ENCODE measurements at places on chromosomes 4 and X. TPM values are rescaled to one million over a fixed set of nuclear protein-coding genes. Genes with fewer than 3 reads are reported as not detected.

- DNase-seq, result no peak
Measured at GRCh38 chr4:11116940-11117339, 311.8 kb downstream of the HS3ST1 start.

- DNase-seq, result no peak
Measured at GRCh38 chrX:9492901-9493300, 28.0 kb downstream of the TBL1X start.

DNA sequence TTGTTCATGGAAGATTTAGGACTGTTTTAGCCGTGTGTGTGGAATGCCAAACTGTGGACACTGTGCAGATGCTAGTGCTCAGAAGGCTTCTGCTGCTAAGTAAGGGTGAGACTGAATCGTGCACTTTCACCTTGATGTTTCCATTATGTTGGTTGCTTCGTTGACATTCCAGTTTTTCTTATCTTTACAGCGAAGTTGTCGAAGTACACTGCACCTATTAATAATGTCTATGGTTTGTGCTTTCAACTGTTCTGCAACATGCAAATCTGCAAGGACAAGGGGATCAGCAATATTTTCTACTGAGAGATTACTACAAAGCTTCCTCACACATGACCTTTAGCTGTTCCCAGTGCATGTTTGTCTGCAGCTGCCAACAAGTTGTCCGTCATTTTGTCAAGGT lies 67.7 kb downstream of the UGT2A3 start:
- no peak for DNase-seq

- DNase-seq, result no peak
Measured at GRCh38 chrX:38987198-38987651, 186.0 kb downstream of the MID1IP1 start.

- DNase-seq, result no peak
Measured at GRCh38 chrX:69307756-69308155, 142.5 kb upstream of the PJA1 start.

GRCh38 chr4:129852434-129852833 lies 756.5 kb downstream of the C4orf33 start:
- DNase-seq, result no peak

DNA sequence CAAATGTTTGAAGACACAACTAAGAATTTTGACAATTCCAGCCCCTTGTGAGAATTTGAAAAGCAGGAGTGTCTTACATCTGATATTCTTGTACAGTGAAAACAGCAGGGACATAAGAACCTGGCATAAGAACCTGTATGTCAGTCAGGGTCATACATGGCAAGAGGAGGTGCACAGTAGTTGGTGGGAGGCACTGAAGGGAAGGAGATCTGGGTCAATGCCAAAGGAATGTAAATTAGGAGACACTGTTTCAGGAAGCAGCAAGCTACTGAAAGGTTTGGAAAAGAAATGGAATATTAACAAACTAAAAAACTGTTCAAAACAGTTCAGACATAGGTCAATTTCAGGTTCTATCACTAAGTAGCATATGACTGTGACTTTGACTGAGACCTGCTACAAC lies 25.0 kb upstream of the SPP1 start:
- no peak for DNase-seq

DNA sequence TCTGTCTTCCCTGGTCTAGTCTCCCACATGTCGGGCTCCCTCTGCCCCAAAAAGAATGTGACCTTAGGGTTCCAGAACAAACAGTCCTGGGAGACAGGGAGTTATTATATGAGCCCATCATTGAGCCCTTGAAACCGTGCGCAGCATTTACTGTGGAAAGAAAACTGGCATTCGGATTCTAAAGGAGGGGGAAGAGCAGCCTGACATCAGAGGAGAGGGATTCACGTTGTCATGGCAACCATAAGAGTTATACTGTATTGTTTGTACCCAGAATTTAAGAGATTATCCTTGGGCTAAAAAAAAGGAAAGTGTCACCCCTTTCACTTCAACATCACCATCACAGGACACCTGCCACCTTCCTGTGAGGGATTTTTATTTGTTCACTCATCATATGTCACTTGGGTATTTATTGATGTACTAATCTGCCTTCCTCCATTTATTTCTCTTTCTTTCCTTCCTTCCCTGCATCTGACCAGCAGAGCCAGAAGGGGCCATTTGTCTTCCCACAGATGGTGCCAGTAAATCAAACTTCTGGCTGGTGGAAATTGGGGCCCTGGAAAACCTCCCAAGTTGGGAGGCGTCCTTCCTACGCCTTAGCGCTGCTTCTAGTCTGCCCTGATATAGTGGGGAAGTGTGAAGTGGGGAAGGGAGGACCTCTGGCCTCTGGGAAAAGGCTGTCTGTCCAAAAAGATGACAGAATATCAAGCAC lies 64.9 kb upstream of the FRMPD3 start:
- DNase-seq, result no peak

GRCh38 chr4:181670506-181670905 lies 572.7 kb upstream of the TENM3 start:
- no peak for DNase-seq

DNA sequence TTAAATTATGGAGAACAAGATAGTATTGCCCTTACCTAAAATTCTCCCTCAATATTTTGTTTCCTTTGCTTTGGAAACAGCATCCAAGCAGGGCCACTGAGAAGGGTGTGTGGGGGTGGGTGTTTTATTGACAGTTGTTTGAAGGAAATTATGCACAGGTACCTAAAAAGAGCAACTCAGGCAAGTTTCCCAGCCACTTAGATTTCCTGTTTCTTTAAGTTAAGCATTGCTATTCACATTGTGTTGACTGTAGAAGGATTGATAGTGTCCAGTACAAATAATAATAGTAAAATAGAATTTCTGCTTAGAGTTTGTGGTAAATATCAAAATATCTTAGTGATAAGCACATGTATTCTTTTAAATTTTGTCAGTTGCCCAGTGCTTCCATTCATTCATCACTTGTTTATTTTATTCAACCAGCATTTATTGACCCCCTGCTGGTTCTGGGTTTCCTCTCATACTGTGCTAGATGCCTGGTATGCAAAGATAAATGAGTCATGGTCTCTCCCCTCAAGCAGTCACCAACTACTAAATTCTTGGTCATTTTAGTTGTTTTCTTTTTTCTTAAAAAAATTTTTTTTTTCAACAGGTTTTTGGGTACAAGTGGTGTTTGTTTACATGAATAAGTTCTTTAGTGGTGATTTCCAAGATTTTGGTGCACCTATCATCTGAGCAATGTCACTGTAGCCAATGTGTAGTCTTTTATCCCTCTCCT lies 50.0 kb downstream of the GALNT7 start:
- no peak for DNase-seq

DNA sequence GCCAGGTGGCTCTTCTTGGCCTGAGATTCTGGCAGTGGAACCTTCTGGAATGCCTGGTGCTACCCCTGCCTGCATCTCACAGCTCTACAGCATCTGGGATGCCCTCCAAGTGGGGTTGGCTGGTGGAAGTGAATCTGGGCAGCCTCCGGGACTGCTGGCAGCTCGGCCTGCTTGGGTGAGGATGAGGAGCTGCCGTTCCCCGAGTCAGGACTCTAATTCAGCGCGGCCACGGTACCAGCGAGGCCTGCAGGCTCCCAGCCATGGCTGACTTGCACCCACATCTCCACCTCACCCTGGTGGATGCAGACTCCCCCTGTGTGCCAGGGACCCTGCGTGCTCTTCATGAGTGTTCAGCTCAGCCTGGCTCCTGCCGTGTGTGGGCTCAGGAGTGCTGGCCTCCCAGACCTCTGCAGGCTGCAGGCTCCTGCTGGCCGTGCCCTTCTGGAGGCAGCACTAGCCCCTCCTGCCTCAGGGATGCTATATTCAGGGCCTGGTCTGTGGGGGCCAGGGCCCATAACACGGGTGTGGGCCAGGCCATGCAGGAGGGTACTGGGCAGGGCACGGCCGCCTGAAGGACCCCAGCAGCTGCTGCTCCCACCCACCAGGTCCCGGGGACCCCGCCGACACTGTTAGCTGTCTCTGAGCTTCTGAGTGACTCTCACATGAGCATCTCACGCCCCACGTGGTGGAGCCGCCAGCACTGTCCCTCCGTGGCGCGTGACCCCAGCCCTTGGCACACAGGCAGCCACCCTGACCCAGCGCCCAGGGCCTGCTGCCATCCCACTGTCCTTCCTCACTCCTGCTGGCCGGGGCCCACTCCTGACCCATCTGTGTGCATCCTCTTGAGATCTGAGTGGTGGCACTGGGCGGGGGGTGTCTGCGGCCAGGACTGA lies 10.6 kb downstream of the UVSSA start:
- no peak for DNase-seq

DNA sequence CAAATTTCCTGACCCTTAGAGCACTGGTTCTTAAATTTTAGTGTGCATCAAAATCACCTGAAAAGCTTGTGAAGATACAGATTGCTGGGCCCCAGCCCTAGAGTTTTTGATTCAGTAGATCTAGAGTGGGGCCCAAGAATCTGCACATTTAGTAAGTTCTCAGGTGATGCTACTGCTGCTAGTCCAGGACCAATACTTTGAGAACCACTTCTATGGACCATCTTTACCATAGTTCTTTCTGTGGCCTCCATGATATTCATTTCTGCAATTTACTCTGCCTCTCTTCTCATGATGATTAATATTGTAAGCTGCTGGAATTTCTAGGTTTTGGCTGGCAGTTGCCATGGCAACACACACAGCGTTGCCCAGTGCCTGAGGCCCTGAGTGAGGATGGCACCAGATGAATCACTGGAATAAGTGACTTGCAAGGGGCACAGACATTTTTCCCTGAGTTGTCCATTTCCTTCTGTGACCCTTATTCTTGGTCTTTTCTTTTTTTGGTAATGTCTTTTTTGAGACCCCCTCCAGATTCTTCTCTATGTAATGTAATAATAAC lies 83.6 kb downstream of the PPP1R2C start:
- DNase-seq, result no peak

DNA sequence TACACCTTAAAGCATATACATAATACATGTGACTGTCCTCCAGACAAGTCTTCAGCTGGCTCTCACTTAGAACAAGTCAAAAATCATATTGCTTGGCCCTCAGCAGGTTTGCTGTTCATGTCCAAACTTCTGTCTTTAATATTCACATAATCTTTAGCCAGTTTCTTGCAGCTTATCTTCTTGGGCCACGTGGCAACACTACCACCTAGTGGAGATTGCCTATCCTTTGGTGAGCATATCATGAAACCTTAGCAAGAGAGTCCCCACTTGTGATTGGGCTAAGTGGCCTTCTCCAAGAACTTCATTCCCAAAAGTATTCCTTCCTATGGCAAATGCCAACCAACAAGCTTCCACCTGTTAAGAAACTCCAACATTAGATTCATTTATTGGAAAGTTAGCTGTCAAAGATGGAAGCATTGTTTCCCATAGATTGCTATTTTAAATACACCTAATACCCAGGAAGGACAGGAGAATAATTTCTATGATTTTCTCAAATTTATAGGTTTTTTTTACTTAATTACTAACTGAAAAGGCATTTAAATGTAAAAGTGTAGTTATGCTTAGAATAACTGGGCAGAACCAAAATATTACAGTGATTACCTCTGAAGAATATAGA lies 231.9 kb upstream of the INTU start:
- DNase-seq, result peak; percentile 44

- DNase-seq, result no peak
Measured at GRCh38 chr4:185235843-185236503, 26.6 kb downstream of the SNX25 start.

- DNase-seq, result no peak
Measured at GRCh38 chr4:186761393-186761792, 37.7 kb upstream of the FAT1 start.

GRCh38 chr4:104507112-104507511 lies 12.4 kb upstream of the CXXC4 start:
- no peak for DNase-seq

GRCh38 chr4:37803348-37803973 lies 23.0 kb upstream of the PGM2 start:
- peak; percentile 41 for DNase-seq

DNA sequence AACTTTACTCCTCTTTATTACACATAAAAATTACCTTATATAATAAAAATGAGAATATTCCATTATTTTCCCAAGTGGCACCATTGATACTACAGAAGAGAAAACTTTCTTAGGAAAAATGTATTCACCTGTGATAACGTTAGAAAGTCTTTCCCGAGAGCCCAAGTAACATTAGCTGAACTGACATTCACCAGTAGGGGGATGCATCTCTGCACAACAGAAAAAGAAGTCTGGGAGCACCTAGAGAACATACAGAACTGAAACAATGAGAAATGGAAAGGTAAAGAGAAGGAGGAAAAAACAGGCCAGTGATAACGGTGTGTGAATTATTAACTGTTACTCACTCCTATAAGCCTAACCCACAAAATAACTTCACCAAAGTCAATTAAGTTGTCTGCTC lies 423.3 kb downstream of the CENPC start:
- no peak for DNase-seq

- DNase-seq, result no peak
Measured at GRCh38 chr4:53752124-53752523, 160.8 kb upstream of the LNX1 start.

Gene NSDHL
- total RNA-seq, result 10.5 TPM

Gene GCNA
- total RNA-seq, result 5.3 TPM

Gene NEXMIF
- 0.35 TPM for total RNA-seq

Gene USP17L17
- total RNA-seq, result not detected

Gene ADH1A
- total RNA-seq, result not detected

Gene DUSP9
- total RNA-seq, result 2.2 TPM

Gene XAGE2
- total RNA-seq, result not detected

Data from NCI-H460 (cell line).